CD14-positive monocyte (primary cell): ENCODE measurements at places on chromosomes 13 and 19. TPM values are rescaled to one million over a fixed set of nuclear protein-coding genes. Genes with fewer than 3 reads are reported as not detected.

TSHZ3 gene
- 3.3 TPM for polyA plus RNA-seq

GRK1 gene
- polyA plus RNA-seq: not detected in 2 replicates

KRTDAP gene
- polyA plus RNA-seq: not detected in 2 replicates

DNA sequence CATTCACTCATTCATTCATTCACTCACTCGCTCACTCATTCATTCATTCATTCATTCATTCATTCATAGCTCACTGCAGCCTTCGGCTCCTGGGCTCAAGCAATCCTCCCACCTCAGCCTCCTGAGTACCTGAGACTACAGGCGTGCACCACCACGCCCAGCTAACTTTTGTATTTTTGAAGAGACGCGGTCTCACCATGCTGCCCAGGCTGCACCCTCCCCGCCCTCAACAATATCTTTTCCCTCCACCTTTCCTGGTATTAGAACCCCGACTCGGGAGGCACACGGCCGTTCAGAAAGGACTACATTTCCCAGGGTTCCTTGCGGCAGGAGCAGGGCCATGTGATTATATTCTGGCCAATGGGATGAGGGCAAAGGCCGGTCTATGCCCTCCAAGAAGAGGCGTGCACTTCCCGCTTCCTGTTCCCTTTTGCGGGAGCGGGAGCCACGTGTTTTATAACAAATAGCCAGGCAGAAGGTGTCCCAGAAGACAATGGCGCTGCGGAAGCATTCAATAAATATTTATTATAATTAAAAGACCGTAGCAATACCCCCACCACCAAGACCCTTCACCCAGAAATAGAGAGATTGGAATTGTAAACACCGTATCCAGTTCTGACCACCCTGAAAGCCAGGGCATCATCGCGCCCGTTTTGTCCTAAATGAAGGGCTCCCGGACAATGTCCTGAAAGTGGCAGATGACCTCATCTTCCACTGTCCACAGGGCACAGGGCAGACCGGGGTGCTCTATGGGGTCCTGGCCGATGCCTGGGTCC, 15.9 kb downstream of the TICAM1 start:
- peak; percentile 95 for DNase-seq

DNA sequence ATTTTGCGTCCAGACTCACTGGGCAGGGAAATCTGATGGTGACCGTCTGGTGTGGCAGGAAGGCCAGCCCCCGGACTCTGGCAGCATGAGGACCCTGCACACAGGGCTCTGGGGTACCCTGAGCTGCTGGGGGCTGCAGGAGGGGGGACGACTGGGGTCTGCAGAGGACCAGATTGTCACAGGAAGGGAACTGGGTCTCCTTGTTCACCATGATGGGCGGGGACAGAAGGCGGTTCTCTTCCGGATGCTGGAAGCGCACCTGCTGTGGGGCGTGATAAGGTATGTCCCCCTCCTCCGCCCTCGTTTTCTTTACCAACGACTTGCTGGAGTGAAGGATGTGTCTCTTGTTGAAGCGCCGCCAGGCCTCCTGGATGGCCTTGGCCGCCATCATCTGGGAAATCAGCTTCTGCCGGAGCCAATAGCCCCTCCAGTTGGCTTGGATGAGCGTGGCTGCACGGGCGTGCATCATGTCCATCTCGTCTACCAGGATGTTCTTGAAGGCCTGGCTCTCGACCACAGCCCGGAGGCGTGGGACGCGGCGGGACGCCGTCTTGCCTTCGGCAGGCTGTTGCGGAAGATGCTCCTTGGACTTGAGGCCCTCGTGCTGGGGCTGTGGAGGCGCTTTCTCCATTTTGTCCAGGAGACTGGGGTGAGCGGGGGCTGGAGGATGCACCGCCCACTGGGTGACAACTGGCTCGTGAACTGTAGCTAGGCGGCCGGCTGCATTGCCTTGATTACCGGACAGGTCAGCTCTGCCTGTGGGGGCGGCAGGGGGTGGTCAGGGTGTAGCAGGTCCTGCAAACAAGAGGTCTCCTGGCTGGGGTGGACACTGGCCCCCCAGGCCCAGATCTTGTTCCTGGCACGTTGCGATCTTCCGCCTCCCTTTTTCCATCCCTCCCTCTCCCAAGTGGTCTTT, 7.2 kb downstream of the IQCN start:
- no peak for DNase-seq

DNA sequence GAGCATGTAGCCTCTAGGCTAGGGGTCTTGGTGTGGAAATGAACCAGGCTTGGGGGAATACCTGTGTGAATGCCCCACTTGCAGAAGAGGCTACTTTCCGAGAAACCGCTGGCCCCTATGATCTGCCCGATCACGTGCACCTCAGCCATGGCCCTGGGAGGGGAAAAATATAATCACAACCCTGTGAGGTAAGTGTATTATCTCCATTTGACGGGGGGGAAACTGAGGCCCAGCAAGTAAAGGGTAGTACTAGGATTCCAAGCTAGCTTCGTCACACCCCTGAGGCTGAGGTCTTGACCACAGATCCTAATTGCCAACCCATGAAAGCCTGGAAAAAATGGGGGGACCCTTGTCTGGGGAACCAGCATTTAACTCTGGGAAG, 587 bp downstream of the B9D2 start:
- DNase-seq: no peak

- no peak for DNase-seq
Observed at GRCh38 chr13:92313382-92313781, 913.2 kb upstream of the GPC6 start.

ZNF528 gene
- polyA plus RNA-seq: 0.67 TPM

DNA sequence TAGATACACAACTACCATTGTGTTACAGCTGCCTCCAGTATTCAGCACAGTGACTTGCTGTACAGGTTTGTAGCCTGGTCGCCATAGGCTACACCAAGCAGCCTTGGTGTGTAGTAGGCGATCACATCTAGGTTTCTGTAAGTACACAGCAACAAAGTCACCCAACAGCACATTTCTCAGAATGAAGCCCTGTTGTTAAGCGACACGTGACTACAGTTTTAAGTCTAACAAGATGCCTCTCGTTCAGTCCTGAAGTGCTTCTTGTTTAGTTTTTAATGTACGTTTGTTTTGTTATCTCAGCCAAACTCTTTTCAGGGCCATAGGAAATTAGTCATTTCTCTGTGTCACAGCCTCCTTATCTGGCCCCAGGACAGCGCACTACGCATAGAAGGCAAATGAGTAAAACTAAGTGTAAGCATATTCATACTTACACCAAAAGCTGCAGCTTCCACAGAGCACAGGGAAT, 50.0 kb upstream of the GPR183 start:
- peak; percentile 24 for DNase-seq

DNA sequence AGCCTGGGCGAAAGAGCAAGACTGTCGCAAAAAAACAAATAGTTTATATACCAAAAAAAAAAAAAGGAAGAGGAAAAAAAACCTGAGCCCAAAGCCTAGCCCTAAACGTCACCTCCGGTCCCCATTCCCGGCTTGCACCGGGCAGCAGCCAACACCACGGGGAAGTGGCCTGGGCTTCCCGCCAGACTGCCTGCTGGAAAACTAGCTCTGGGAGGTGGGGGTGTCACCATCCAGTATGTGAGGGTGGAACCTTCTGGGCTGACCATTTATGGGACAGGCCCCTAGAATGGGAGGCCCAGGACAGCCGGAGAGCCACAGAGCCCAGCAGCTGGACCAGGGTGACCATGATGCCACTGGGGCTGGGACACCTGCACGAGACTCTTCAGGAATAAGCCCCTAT, 37.3 kb downstream of the IL12RB1 start:
- DNase-seq: peak; percentile 65

DNA sequence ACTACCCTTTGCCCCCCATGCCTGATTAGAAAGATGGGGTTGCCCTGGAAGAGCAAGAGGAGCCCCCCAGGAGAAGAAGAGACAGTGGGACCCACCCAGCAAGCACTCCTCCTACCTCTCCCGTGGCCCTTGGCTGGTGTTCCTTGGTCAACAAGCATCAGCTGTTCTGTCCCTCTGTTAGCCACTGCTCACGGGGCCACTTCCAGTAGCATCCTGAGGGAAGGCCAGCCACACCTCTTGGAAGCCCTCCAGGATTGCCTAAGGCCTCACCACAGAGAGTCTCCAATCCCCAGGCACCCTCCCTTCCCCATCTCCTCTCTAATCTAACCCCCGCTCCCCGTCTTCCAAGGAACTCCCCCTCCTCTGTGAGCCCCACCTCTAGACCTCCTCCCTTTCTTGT, 15.1 kb upstream of the DPP9 start:
- no peak for DNase-seq

GRCh38 chr13:109028624-109029023, 399.2 kb downstream of the MYO16 start:
- no peak for DNase-seq

- DNase-seq: peak; percentile 76
Observed at GRCh38 chr19:934865-935479, 9.1 kb downstream of the ARID3A start.

SPIB gene
- 0.34 TPM for polyA plus RNA-seq

- no peak for DNase-seq
Observed at GRCh38 chr19:55691561-55692481, 16.8 kb downstream of the EPN1 start.

SLC25A42 gene
- polyA plus RNA-seq: 1.1 TPM

DNA sequence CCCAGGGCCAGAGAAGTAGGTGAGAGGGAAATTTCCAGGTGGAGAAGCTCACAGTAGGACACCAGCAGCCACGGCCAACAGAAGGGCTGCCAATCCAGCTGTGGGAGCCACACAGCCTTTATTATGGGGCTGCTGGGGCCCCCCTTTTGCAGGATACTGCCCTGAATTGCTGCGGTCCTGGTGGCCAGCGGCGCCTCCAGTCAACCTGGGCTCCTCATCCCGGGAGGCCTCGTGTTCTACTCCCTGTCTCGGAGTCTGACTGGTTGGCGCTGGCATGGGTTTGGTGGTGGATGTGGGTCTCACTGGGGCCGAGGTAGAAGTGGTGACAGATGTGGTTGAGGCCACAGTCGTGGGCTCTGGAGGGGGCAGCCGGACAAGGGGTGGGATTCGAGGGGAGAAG, 4.1 kb downstream of the LYPD3 start:
- no peak for DNase-seq

DNA sequence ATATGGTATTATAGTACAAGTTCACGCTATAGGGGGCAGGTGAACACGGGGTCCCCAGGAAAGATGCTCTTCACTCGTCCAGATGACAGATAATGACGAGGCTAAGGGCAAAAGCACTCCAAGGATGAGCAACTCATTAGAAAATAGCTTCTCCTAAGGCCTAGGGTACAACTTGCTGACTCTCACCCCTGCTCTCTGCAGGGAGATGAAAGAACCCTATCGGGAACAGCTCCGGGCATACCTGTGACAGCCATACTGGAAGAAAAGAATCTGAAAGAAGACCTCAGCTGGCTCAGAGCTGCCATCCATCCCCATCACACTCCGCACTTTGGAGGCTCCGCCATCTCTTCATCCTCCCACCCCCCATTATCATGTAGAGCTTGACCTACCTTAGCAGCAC, 17.5 kb upstream of the HSPH1 start:
- no peak for DNase-seq

DNA sequence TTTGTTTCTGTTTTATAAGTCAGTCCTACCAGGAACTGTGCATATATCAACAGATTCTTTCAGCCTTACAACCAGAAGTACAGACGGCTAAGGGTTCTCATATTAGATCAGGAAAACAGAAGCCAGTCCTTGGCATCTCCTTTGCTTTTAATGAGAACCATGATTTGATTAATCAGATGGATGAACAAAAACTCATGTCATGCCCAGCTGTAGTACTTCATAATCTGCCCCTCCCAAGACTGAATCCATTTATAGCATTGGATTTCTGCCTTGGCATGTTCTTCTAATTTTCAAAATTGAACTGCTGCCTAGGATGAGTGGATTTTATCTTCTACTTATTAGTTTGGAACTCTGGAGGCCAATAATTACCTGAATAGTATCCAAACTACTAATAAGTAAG, 617.2 kb downstream of the SLITRK5 start:
- no peak for DNase-seq

GRCh38 chr19:30208436-30209060, 163.6 kb upstream of the ZNF536 start:
- no peak for DNase-seq

DNA sequence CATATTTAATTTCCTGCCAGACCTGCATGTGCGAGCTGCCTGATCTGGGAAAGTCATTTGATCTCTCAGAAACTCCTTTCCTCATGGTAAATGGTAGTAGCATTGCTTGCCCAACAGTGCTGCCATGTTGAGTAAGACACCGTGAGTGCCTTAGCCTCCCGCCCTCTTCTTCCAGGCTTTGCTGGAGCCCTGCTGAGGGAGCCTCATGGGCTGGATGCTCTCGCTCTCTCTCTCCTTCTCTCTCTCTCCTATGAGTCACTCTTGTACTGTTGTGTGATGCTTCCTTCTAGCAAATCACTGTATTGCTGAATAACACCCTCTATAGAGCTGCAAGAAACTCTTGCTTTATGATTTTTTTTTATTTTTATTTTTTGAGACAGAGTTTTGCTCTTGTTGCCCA, 365.5 kb downstream of the UQCRFS1 start:
- DNase-seq: no peak

- no peak for DNase-seq
Observed at GRCh38 chr13:96785986-96786385, 208.3 kb downstream of the OXGR1 start.

DNA sequence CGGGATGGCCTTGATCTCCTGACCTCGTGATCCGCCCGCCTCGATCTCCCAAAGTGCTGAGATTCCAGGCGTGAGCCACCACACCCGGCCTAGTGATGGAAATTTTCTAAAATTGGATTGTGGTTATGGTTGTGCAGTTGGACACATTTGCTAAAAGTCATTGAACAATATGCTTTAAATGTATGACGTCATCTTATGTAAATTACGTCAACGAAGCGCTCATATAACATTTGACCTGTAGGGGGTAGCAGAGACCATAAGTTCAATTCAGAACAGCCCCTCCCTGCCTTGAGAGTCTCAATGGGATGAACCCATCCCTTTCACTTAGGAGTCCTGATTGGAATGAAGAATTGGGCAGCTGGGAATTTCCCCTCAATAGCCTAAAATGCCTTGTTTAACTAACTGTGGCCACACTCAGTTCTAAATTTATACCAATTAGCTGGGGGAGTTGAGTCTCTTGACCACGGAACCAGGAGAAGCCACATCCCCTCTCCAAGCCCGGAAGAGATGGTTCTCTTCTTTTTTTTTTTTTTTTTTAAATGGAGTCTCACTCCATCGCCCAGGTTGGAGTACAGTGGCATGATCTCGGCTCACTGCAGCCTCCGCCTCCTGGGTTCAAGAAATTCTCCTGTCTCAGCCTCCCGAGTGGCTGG, 15.2 kb upstream of the TLE6 start:
- peak; percentile 79 for DNase-seq

- no peak for DNase-seq
Observed at GRCh38 chr13:44103429-44104196, 223.9 kb downstream of the LACC1 start.
